ENCODE measurements at places on chromosomes 7 and 10.

GRCh38 chr7:98671733-98672331 lies 54.7 kb downstream of the NPTX2 start:
- no peak overlapping the region for H3K27ac ChIP-seq
- H3K36me3 ChIP-seq, result no peaks in the 10 kb centered on the region

DNA sequence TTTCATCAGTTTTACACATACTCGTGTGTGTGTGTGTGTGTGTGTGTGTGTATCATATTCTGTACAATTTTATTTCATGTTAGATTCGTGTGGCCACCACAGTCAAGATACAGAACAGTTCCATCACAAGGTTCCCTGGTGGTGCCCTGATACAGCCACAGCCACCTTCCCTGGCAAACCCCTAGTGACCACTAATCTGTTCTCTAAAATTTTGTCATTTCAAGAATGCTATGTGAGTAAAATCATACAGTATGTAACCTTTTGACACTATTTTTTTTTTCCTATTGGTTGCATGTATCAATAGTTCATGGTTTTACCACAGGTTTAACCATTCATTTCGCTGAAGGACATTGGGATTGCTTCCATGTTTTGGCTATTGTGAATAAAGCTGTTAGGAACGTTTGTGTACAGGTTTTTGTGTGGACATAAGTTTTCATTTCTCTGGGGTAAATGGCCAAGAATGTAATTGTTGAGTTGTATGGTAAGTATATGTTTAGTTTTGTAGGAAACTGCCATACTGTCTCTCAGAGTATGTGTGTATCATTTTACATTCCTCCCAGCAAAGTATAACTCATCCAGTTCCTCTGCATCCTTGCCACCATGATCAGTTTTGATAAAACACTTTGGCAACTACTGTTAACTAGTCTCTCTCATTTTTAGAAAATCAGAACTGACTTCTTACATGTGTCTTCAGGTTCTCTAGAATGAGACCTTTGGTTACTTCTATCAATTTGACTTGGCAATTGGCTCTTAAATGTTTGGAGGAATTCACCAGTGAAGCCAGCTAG lies 20.6 kb downstream of the KLHDC10 start:
- H3K4me1 ChIP-seq, result peaks cover 25% of the 10 kb centered on the region
- no peaks in the 10 kb centered on the region for H3K27me3 ChIP-seq
- H3K27ac ChIP-seq, result peak overlapping the region; percentile 51
- H3K36me3 ChIP-seq, result no peaks in the 10 kb centered on the region

- H3K4me1 ChIP-seq, result no peaks in the 10 kb centered on the region
- peaks cover 20% of the 10 kb centered on the region for H3K27me3 ChIP-seq
- H3K4me3 ChIP-seq, result no peak overlapping the region
- no peak for DNase-seq
- no peak overlapping the region for H3K27ac ChIP-seq
Observed at GRCh38 chr10:67735430-67735829, 39.4 kb upstream of the CTNNA3 start.

GRCh38 chr7:48481235-48481634 lies 310.0 kb downstream of the ABCA13 start:
- H3K27ac ChIP-seq, result no peak overlapping the region
- DNase-seq, result no peak
- H3K4me3 ChIP-seq, result no peak overlapping the region

DNA sequence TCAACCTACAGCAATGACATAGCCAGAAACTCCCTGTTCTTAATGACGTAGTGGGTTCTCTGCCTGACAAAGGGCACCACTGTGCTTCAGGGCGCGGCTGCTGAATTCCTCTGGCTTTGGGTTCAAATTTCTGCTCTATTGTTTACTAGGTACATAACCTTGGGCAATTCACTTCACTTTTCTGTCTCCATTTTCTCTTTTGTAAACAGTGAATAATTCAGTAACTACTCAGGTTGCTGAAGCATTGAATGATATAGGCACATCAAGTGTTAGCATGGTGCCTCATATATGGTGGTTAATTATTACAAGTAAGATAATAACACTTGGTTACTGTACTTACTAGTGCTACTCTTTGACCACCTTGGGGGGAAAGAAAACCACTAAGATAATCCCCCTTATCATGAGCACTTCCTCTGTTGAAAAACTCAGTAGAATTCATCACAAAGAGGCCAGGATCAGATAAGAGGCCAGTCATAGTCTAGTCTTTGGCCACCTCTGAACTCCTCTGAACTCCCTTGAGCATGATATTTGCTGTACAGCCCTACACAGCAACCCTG lies 92.0 kb upstream of the AHR start:
- H3K4me1 ChIP-seq, result no peaks in the 10 kb centered on the region
- no peaks in the 10 kb centered on the region for H3K27me3 ChIP-seq
- H3K36me3 ChIP-seq, result no peaks in the 10 kb centered on the region
- no peak overlapping the region for H3K4me3 ChIP-seq
- H3K27ac ChIP-seq, result no peak overlapping the region

- no peak overlapping the region for H3K27ac ChIP-seq
- peaks cover 17% of the 10 kb centered on the region for H3K4me1 ChIP-seq
- DNase-seq, result no peak
Observed at GRCh38 chr7:1100386-1100785, 12.5 kb downstream of the GPER1 start.

- no peak overlapping the region for H3K4me3 ChIP-seq
- H3K27ac ChIP-seq, result no peak overlapping the region
- DNase-seq, result no peak
- no peaks in the 10 kb centered on the region for H3K36me3 ChIP-seq
- H3K4me1 ChIP-seq, result no peaks in the 10 kb centered on the region
Observed at GRCh38 chr10:49119746-49120145, 4.4 kb upstream of the VSTM4 start.

DNA sequence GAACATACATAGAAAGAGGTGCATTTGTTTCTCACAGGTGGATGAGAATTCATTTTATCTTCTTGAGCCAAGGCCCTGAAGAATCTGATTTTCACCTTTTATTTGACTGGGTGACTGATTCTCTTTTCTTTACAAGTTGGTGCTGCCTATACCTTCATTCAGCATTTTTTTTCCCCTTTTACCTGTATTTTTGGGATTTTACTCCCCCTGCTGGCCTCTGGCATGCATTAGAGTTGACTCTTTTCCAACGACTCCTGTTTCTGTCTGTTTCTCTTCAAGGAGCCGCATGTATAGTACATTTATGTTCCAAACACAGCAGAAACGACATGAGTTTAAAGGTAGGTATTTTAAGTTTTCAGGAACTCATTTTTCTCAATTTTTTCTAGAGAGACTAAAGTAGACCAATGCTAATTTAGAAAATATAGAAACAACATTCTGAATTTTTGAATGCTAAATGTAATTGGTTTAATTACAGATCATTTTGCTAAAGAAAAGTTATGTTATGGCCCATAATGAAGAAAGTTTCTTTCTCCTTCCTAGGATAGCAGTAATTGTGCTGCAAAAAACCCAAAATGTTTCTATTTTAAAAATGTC lies 149.8 kb upstream of the HDAC9 start:
- H3K4me3 ChIP-seq, result no peak overlapping the region
- H3K27me3 ChIP-seq, result no peaks in the 10 kb centered on the region
- peaks cover 45% of the 10 kb centered on the region for H3K4me1 ChIP-seq
- peak; percentile 33 for DNase-seq
- H3K27ac ChIP-seq, result no peak overlapping the region
- peaks cover 16% of the 10 kb centered on the region for H3K36me3 ChIP-seq

DNA sequence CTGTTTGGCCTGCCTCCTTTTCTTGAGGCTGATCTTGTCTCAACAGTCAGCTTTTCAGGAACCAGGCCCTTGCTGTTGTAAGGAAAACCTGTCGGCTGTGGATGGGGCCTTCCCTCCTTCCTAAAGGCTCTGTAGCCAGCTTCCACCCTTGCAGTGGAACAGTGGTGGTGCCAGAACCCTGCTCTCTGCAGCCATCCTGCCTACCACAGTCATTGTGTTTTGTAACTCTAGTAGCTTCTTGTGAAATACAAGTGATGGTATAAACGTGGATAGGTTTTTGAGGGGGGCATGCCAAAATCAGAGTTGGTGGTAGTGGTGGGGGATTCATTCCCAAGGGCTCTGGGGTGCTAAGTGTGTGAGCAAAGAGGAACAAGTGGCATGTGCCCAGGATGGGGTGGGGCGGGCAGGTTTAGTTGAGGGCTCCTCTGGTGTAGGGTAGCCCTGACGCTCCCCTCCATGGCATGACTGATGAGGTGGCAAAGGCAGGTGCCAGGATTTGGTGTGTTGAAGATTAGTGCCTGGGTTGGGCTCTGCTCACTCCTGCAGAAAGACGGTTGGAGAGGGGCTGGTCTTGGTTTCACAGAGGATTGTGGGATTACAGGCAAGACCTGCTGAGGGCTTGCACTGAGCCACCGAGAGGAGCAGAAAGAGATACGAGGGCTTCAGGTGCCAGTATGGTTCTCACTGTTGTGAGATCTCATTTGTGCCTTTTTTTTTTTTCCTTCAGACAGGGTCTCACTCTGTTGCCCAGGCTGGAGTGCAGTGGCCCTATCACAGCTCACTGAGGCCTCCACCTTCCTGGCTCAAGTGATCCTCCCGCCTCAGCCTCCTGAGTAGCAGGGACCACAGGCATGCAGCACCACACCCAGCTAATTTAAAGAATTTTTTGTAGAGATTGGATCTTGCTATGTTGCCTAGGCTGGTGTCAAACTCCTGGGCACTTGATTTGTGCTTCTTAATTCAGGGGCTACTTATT lies 7.4 kb downstream of the TSPAN14 start:
- peak overlapping the region; percentile 43 for H3K27ac ChIP-seq
- H3K36me3 ChIP-seq, result no peaks in the 10 kb centered on the region
- no peak for DNase-seq

DNA sequence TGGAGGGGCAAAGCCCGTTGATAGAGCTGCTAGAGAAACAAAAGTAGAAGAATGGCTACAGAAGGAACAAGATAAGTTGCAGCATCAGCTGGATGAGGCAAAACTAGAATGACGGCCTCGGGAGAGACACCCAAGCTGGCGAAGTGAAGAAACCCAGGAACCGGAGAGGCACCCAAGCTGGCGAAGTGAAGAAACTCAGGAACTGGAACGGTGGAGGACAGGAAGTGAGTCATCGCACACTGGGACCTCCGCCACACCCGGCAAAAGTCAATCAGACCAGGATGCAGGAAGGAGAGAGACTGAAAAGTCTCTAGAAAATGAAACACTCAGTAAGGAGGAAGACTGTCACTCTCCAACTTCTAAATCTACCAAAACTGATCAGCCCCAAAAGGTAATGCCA lies 133.0 kb upstream of the NEBL start:
- H3K36me3 ChIP-seq, result no peaks in the 10 kb centered on the region
- no peak overlapping the region for H3K4me3 ChIP-seq
- DNase-seq, result no peak
- no peaks in the 10 kb centered on the region for H3K4me1 ChIP-seq
